ENCODE measurements at places on chromosomes 3 and 15.

DNA sequence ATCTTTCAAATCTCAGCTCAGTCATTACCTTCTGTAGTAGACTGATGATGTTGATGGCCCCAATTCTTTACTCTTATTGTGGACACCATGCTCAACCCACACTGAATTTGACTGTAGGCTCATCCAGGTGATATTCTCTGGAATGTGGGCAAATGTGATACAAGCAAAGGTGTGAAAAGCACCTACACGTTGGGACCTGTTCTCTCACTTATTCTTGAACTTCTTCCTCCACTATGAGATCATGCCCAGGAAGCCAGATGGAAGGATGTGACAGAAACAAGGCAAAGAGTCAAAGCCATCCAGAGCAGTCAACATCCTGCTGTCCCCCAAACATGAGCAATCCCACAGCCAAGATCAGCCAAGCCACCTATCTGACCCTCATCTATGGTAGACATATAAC lies 471.2 kb upstream of the UBE2E2 start:
- DNase-seq = no peak

GRCh38 chr3:61733000-61733399 lies 171.6 kb downstream of the PTPRG start:
- no peak for DNase-seq

DNA sequence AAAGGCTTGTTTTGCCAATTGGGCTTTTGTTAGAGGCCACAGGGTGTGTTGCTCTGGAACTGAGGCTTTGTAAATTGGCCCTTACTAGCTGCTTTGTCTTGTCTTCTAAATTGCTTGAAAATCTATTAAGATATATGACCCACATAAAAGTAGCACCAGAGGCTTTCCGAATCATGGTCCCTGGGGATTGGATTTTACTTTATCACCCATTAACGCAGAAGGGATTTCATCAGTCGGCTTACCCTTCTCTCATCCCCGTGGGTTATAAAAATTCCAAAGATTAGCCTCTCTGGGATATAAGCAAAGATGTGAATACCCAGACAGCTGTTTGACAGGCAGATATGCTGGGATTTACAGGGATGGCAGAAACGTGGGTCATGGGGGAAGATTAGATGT lies 98.3 kb upstream of the CHL1 start:
- no peak for DNase-seq

DNA sequence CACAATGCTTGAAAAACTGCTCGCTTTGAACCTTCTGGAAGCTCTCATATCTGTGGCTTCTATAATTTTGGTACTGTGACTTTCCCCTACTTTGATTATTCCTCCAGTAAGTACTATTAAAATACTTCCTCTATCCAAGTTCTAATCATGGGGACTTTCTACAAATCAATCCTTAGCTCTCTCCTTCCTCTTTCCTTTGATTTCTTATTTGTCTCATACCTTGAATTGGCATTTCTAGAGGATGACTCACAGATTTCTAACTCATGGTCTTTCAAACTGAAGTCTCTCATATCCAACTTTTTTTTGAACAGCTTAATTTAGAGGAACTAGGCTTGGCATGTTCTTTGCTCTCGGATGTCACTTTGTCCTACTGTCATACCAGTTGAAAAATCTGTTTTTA lies 241.8 kb downstream of the TBC1D5 start:
- DNase-seq = no peak

- DNase-seq = no peak
These were observed 206.8 kb upstream of the IL12A start for GRCh38 chr3:159781867-159782266.

DNA sequence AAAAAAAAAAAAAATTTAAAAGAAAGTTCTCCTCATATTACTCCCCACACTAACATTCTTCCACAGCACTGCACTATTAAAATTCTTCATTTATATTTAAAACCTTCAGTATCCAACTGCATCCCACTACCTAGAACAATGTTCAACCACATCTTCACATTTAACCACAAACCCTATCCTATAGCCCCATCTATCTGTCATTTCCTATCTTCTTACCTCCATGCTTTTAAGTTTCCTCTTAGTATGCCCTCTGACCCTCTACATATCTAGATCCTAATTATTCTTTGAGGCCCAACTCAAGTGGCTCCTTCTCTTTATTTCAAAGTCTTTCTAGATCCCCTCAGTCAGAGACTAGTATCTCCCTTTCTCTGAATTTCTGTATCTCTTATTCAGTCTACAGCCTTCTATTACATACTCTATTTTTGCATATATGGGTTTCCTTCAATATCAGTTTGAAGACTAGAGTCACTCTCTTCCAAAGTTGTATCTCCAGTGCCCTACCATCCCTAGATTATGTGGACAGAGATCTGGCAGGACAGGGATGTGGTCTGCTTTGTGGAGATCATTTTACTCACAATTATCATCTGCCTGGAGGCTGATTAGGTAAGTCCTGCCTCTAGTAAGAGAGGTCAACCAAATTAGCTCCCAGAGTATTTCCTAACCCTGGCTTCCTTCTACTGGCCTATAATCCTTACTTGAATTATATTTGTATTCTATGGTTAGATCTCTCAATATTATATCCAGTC lies 1.4 kb downstream of the CIAO2A start:
- no peak for DNase-seq

DNA sequence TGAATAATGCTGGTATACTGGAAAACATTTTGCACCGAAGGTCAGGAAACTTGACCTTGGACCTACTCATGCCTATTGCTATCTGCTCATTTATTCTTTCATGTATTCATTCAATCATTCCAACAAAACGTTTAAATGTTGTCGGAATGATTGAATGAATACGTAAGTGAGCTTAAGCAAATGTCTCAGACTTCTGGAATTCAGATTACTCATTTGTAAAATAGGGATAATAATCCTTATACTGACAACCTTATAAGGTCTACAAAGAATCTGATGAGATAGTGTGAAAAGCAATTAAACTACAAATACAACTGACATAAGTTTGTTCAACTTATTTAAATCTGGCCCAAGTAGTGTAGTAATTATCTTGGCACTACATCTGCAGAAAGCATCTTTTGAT lies 288.7 kb downstream of the WDR72 start:
- no peak for DNase-seq
